ENCODE measurements at places on chromosomes 4 and X.

DNA sequence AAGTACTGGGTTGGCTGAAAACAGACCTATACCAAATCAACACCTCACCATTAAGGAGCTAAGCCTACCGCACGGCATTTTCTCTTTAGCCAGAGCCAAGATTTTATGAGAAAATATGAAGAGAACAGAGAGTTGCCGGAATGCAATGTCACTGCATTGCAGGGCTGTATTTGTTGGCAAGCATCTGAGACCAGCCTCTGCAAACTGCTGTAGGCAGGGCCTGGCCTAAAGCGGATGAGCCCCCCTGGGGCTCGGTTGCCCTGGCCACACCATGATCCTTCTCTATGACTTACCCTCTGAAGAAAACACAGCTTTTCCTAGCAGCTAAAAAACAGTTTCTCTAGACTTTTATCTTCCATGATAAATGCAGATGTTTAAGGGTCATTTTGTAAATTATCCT, 120.5 kb upstream of the SORBS2 start:
- no peak for DNase-seq

DNA sequence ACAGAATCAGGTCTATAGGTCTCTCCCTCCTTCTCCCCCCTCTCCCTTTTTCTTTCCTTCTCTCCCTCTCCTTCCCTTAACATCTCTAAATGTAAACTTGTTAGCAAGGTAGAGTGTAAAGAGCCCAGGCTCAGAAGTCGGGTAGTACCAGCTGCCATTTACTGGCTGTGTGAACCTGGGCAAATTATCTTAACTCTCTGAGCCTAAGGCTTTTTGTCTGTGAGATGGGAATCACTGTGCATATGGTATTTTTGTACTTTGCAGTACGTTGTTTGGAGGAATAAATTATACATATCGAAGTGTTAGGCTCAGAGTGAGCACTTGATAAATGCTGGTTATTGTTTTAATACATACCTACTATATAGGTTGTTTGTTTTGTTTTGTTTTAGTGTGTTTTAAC, 154.0 kb downstream of the RBMX2 start:
- DNase-seq: no peak

DNA sequence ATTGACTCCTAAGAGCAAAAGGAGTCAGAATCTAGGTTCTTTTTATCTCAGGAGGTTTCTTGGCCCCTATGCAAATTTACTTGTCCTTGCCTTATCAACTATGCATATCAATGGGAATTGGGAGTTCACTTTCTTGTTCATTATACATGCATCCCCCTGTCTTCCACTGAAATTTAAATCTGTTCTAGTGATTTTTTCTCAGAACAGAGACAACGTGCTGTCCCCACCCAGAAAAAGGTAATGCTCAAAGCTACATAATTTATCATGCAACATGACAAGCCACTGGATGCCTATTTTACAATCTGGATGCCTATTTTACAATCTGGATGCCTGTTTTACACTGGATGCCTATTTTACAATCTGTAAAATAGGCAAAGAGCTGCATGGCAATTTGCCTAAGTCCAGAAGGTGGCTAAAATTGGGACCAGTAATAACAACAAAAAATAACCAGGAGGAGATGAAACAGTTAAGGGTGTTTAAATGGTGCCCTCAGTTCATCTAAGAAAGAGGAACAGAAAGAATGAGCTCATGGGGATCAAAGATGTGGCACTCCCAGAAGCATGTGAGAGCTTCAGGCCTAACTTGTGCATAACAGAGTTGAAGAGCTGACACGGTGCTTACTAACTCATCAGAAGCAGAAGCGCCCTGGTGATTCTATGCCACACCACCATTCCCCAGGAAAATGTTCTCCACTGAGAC, 537.8 kb upstream of the BOD1L1 start:
- DNase-seq: no peak

DNA sequence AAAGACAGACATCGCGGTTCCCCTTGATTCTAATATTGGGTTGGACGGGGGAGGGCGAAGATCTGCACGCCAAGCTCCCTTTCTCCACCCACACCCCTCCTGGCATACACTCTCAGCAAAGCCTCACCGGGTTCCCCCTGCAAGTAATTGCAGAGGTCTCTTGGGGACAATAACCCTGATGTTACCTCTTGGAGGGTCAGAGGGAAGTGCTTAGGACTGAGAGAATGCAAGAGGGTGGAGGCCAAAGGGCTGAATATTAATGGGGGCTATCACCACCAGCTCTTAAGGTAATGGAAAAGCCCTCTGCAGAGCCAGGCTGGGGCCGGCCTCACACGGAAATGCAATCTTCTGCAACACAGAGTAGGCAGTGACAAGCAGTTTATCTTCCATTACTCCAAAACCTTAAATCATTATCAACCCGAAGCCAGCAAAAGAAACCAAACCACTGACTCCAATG, 344.1 kb upstream of the GATB start:
- no peak for DNase-seq

- DNase-seq: no peak
Measured at GRCh38 chrX:132171881-132172280, 44.1 kb upstream of the FRMD7 start.

DNA sequence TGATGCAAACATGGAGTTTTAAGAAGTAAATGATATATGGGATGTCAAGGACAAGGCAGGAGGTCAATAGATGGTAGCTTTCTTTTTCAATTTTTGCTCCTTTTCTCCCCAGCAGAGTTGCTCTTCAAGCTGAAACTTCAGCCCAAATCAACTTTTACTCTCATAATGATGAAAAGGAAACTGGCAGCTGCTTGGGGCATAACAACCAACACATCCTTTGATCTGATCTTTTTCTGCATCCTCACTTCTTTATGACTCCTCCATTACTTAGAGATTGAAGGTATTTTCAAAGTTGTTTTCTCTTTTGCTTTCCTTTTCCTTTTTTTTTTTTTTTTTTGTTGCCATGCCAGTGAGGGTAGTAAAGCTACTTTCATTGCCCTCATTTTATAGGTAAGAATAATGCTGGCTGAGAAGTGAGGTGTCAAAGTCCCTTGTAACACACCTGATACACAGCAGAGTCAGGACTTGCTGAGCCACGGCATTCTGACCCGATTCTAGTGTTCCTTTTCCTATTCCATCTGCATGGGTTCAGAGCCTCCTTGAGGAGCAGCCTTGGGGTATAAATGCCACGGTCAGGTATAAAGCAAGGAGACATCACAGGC, 26.9 kb downstream of the SLC2A9 start:
- DNase-seq: no peak

GRCh38 chr4:26574563-26574962, 9.3 kb upstream of the TBC1D19 start:
- no peak for DNase-seq

GRCh38 chr4:8502836-8503585, 62.4 kb downstream of the TRMT44 start:
- DNase-seq: no peak
